ENCODE measurements at places on chromosomes 11 and 22.

- DNase-seq, result no peak
Observed at GRCh38 chr11:128692753-128693415, 988 bp upstream of the FLI1 start.

DNA sequence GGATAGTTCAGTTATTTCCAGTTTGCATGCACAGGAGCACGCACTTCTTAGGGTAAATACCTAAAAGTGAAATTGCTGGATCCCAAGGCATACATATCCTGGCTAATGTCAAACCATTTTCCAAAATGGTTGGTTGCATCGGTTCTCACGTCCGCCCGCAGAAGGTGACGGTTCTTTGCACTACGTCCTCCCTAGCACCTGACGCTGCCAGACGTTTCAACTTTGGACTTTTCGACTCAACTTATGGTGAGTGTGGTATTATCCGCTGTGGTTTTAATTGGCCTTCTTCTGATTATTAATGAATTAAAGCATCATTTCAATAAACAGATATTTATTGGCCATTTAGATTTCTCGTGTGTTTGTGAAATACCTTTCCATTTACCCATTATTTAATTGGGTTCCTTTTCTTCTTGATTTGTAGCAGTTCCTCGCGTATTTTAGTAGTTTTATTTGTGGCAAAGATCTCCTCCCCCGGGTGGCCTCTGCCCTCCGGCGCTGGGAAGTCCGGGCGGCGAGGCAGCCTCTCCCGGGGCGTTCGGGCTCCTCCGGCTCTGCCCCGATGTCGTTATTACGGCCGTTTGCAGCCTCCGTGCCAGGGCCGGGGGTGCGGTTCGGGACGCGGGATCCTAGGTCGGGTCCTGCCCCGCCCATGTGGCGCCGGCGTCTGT lies at the start of gene JHY:
JHY (plus strand) TSS at position 571 of the 668 bp plus-strand sequence. CDS start 3,091 bp downstream, outside the sequence.
- no peak for DNase-seq

- no peak for DNase-seq
Observed at GRCh38 chr11:9831122-9831521, 167.2 kb downstream of the SWAP70 start.

GRCh38 chr22:25969901-25970300 lies 199.4 kb upstream of the SEZ6L start:
- DNase-seq, result no peak

GRCh38 chr22:48313175-48313830 lies 1514.4 kb downstream of the BRD1 start:
- no peak for DNase-seq

DNA sequence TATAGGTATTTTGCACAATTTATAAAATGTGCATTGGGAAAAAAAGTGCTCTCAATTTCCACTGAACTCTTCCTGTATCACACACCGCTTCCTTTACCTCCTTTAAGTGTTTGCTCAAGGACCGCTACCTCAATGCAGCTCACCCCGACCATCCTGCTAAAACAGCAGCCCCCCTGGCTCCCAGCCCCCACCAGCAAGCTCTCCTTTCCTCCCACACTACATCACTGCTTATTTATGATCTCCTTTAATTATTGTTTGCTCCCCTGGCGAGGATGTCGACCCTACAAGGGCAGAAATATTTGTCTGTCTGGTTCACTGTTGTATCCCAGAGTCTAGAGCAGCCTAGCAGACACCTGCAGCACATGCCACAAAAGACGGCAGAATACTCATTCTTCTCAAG lies 10.0 kb downstream of the SHANK2 start:
- DNase-seq, result no peak

GRCh38 chr11:94782446-94782845 lies 14.3 kb downstream of the AMOTL1 start:
- DNase-seq, result no peak

GRCh38 chr22:35444685-35445399 lies 44.9 kb downstream of the MCM5 start:
- no peak for DNase-seq

DNA sequence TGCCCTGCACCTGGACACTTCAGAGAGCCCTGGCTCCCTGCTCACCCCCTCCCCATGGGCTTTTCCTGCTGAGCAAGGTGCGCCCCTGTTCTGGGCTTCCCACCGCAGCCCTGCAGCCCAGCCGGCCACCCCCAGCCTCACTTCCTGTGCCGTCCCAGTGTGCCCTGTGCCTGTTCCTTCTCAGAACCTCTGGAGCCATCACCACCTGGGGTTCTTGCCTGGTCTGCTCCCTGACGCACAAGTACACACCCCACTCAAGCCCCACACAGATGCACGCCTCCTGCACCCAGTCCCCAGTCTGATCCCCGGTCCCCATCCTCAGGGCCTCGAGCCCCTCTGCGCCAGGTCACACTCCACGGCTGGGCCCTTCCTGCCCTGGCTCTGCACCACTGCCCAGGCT lies 23.9 kb upstream of the DGCR8 start:
- DNase-seq, result no peak

GRCh38 chr11:107040433-107041087 lies 22.3 kb upstream of the GUCY1A2 start:
- DNase-seq, result no peak

DNA sequence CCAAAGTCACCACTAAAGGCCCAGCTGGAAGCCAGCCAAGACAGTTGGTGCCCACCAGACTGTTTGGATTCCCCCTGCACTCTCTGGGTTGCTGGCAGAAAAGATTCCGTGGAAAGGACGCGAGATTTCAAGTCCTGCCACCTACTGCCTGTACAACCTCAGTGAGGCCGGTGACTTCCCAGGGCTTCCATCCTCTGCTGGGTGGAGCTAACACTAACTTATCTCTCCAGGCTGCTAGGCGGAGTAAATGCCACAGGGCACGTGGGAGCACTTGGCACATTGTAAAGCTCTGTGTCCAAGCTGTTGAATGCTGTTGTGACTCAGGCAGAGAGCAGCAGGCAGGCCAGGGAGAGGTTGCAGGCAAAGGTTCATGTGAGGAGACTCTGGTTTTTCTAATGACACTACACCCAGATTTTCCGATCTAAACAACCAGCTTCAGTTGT lies 50.9 kb upstream of the CDON start:
- peak; percentile 73 for DNase-seq

GRCh38 chr22:45238957-45239680 lies 1.6 kb downstream of the KIAA0930 start:
- no peak for DNase-seq

GRCh38 chr22:44587737-44588310 lies 89.8 kb upstream of the RTL6 start:
- no peak for DNase-seq

- DNase-seq, result no peak
Observed at GRCh38 chr11:69818231-69818602, 999 bp downstream of the FGF3 start.

All from NCI-H524 treated with DMSO at 0.1 percent for 48 hours (cell line).